ENCODE measurements at places on chromosomes 4 and X.
A peak's percentile ranks its signal among the peaks of the same experiment; 100 is the strongest.

DNA sequence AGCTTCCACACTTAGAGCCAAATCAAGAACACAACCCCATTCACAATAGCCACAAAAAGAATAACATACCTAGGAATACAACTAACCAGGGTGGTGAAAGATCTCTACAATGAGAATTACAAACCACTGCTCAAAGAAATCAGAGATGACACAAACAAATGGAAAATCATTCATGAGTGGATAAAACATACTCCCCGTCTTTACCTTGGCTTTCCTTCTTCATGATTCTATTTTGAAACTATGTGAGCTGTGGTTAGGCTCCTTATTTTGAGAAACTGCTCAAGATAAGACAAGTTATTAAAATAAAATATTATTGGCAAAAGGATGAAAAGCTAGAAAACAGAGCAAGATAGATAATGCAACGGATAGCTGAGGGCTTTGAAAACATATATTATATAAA, 598.1 kb upstream of the FAT1 start:
- DNase-seq: no peak

- DNase-seq: no peak
Observed at GRCh38 chr4:156201050-156201449, 247.4 kb upstream of the CTSO start.

DNA sequence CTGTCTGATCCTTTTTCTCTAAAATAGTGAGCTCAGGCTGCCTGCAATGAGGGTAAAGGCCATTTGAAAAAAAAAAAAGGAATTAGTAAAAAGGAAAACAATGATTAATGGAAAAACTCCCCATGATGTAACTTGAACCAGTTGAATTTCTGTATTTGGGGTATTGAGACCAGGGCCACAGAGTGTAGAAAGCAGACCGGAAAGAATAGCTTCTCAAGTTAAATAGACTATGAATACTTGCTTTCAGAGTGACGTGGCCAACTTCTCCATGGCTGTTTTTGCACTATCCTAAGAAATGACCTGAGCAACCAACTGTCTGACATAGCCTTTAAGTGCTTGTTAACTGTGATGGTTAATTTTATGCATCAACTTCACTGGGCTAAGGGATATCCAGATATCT, 222.1 kb upstream of the INTU start:
- DNase-seq: no peak

- no peak for DNase-seq
Observed at GRCh38 chr4:76984788-76985211, 35.2 kb downstream of the SEPTIN11 start.

GRCh38 chr4:153758688-153759406, 977 bp downstream of the RNF175 start:
- DNase-seq: no peak

DNA sequence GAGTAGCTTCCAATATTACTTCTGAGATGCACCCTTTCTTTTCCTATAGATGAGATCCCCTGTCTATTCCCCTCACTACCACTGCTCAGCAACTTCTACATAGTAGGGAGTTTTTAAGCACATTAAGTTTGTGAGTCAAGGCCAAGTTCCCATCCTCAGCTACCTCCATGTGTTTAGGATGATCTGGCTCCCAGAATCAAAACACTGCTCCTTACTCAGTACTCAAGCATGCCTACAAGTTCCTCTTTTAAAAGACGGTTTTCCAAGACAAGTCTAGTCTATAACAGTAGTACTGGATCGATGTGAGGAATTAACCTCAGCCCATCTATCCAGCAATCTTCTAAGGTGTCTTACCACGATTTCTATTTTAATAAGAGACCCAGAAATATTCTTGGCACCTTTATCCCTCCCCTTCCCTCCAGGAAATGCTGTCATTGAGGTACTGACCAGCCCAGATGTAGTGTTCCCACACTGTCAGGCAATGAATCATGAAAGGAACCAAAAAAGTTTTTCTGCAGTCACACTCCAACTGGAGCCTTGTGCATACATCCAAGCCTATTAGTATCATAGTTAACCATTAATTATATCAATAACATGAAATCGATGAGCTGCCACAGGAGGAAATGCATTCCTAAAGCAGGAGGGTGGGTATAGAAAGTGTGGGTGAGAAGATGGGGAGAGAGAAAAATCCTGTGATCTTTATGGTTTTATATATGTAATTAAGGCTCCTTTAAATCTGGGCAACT, 29.6 kb downstream of the AREG start:
- DNase-seq: no peak

DNA sequence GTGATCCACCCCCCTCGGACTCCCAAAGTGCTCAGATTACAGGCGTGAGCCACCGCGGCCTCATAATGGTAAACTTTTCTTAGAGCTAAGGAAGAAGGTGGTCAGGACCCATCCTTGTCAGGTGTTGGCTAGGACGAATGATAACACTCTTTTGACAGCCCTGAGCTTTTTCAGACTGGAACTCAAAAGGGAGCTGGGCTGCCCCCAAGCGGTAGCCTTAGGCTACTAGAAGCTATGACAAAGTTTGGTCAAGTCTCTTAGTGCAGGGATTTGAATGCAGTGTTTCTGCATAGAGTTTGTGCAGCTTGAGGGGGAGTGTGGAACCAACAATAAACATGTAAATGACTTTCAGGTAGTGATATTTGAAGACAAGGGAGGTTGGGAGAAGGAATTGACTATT, 11.8 kb upstream of the HSD17B10 start:
- peak; percentile 57 for DNase-seq

GRCh38 chr4:38948551-38948950, 80.9 kb downstream of the FAM114A1 start:
- no peak for DNase-seq

- no peak for DNase-seq
Observed at GRCh38 chr4:33067221-33067620, 2347.1 kb downstream of the PCDH7 start.

DNA sequence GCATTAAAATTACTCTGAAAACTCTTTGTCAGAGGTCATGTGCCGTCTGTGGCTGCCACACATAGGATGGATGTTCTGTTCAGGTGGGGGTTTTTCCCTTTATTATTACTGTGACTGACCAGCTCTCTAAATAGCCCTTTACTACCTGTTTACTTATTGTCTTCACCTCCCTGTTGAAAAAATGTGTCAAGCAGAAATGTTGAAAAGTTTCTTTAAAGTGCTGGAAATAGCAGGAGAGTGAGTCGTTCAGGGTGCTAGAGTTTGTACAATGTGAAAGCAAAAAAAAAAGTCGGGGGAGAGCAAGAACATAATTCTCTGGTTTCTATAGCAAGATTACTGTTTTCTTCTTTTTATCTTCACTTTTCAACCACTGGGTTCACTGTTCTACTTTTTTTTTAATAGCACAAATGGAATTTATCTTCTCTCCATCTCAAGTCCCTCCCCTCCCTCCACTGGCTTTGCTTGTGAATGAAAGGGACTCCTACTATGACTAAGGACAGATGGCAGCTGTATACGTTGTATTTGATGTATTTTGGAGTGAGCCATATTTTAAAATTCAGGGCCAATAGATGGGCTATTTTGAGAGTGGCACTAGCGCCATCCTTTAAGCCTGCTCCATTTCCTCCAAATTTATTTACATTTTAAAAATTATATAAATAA, 33.3 kb downstream of the ARX start:
- no peak for DNase-seq

DNA sequence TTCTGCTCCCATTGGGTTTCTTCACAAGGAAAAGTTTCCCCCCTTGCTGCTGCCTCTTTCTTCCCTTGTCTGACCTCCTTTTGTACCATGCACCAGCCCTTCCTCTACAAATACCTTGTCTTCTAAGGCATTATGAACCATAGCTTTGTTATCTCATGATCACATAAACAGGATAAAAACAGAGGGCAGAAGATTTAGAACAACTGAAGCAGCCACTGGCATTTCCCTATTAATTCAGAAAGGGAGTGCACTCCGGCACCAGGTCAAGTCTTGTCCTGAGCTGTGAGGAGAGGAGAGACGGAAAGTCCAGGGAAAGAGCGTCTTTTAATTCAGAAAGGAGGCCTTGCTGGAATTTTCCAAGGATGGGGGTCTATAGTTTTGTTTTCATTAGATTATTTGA, 281.7 kb downstream of the RCHY1 start:
- no peak for DNase-seq

- peak; percentile 49 for DNase-seq
Observed at GRCh38 chrX:46574774-46575381, 1.3 kb downstream of the CHST7 start.

DNA sequence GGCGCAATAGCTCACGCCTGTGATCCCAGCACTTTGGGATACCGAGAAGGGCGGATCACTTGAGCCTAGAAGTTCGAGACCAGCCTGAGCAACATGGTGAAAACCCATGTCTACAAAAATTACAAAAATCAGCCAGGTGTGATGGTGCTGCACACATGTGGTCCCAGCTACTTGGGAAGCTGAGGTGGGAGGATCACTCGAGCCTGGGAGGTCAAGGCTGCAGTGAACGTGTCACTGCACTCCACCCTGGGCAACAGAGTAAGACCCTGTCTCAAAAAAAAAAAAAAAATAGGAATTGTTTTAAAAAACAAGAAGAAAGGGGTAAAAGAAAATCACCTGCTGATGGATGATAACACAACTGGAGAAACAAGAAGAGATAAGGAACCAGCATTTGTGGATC, 38.8 kb downstream of the CHIC2 start:
- no peak for DNase-seq

DNA sequence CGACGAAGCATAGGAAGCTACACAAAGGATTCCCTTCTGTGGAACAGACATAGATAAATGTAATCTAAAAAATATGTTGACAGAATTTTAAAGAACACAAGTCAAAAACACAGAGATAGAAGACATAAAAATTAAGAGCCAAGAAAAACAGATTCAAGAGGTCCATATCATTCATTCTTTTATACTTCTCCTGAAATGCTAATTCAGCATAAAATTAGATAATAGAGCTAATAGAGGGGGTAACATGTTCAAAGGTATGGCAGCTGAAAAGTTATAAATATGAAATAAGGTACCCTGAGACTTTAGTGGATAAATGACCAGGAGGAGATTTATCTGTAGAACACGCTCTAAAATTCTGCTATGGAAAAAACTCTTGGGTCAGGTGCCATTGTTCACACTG, 37.4 kb upstream of the PRSS48 start:
- DNase-seq: no peak

DNA sequence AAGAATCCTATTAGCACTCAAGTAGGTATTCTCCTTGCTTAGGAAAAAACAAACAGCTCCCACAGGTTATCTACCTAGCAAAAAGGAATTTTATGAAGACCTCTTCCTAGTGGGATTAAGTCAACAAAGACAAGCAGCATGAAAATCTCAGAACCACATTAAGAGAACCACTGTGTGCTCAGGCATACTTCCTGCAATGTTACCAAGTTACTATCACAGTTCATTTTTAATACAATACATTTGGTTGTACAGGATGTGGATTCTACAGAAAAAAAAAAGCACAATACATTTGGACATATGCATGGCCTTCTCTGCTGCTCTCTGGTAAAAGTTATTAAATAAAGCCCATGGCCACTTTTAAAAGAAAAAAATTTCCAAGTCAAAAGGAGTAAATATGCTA, 193.7 kb downstream of the PPP3CA start:
- no peak for DNase-seq

DNA sequence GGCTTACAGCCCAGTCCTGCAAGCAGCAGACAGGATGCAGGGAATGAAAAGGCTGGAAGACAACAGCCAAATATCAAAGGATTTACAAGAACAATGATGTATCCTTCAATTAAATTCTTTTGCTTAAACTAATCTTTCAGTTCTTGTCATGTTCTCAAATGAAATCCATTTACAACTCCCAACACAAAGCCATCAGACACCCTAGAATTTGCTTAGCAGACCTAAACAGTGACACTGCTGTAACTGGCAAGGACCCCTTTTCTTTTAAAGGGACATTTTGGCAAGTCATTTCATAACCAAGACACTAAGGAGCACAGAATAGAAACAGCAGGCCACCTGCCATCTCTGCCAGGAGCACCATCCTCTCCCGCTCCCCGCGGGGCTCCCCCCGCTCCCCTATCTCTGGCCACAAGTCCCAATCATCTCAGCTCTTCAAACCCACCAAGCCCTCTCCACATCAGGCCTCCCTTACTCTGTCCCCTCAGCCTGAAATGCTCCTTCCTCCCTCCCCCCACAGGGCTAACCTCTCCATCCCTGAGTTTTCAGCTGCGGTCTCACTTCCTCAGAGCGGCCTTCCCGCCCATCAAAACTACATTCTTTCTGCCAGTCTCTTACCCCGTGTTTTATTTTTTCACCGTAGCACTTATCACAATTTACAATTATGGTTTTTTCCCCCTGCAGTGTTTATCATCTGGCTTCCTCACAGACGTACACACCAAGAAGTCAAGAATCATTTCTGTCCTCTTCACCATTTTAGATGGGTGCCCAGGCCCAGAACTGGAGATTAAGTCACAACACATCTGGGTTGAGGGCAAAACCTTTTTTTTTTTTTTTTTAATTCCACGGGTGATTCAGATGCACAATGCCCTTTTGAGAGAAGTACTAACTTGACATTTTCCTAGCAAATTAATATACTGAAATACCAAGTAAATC, 45.8 kb downstream of the TSPAN5 start:
- DNase-seq: no peak

- no peak for DNase-seq
Observed at GRCh38 chrX:22300130-22300529, 27.4 kb downstream of the CBLL2 start.

DNA sequence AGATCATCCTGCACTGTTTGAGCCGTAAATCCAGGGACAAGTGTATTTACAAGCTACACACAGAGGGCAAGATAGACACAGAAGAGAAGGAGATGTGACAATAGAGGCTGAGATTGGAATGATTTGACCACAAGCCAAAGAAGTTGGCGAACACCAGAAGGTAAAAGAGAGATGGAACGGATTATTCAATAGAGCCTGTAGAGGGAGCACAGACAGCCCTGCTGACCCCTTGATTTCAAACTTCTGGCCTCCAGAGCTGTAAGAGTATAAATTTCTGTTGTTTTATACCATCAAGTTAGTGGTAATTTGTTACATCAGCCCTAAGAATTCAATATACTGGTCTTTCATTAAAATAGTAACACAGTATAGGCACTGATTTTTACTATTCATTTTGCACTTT, 447.8 kb downstream of the FAT4 start:
- no peak for DNase-seq

- DNase-seq: no peak
Observed at GRCh38 chrX:13220916-13221315, 98.9 kb downstream of the ATXN3L start.

GRCh38 chr4:22941688-22942375, 249.1 kb downstream of the GBA3 start:
- no peak for DNase-seq

GRCh38 chr4:94598758-94599157, 147.0 kb downstream of the PDLIM5 start:
- DNase-seq: no peak

GRCh38 chr4:175424111-175424510, 388.0 kb downstream of the GPM6A start:
- no peak for DNase-seq

DNA sequence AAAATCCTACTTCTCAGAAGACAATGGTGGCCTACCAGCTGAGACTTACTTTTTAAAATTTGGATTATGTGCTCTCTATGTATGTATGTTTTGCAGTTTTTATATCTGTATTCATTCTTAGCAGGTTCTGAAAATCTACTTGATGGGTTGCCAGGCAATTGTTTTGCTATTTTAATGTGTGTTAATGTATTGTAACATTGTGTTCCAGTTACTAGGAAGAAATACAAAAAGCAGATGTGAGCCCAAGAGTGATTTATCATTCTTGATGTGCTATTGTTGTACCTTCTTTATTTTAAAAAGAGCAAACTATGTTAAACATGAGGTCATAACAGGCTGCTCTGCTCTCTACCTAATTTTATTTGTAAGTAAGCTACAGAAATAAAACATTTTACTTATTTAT, 81.9 kb downstream of the REPS2 start:
- no peak for DNase-seq

Data from activated CD4-positive, alpha-beta T cell treated with anti-CD3 and anti-CD28 coated beads, Interleukin-2, amount 10 ng/mL, durations not matched to agents 7 days and 5 days (primary cell).